T-helper 17 cell (primary cell): ENCODE measurements at places on chromosomes 6 and 20.

- peak; percentile 22 for DNase-seq
Measured at GRCh38 chr6:142857796-142858555, 87.0 kb downstream of the HIVEP2 start.

- no peak for DNase-seq
Measured at GRCh38 chr6:142542704-142543233, 241.0 kb downstream of the ADGRG6 start.

DNA sequence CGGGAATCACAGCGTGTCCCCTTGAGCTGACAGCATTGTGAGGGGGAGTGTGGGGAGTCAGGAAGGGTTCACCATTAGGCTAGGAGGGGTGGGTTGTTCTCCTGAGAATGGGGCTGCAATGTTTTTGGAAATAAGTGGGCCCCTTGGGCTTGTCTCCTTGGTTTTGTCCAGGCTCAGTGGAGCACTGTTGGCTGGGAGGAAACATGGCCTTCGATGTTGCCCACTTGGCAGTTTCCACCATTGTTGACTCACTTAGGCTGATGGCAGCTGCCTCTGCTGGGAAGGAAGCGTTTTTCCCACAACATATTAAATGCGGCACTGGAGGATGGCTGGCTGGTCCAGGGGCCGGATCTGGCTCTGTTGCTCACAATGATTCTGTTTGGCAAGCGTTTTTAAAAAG lies 512.1 kb downstream of the QKI start:
- no peak for DNase-seq

DNA sequence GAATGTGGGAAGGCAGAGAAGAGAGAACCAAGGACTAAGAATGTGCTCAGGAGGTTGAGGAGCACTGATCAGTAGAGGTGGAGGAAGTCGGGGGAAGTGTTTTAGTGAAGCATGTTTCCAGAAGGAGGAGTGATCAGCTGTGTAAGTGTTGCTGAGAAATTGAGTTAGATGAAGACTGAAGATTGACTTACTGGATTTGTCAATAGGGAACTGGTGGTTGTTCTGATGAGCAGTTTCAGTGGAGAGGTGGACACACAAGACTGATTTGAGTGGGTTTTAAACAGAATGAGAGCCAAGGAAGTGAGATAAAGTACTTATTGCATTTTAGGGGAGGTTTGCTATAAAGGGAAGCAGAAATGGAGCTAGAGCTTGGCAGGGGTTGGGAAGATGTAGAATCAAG lies 182.6 kb downstream of the CDKAL1 start:
- DNase-seq, result no peak

- DNase-seq, result peak; percentile 30
Measured at GRCh38 chr6:31042806-31043205, 32.5 kb downstream of the MUC22 start.

GRCh38 chr6:124040655-124041054 lies 237.0 kb downstream of the NKAIN2 start:
- no peak for DNase-seq

DNA sequence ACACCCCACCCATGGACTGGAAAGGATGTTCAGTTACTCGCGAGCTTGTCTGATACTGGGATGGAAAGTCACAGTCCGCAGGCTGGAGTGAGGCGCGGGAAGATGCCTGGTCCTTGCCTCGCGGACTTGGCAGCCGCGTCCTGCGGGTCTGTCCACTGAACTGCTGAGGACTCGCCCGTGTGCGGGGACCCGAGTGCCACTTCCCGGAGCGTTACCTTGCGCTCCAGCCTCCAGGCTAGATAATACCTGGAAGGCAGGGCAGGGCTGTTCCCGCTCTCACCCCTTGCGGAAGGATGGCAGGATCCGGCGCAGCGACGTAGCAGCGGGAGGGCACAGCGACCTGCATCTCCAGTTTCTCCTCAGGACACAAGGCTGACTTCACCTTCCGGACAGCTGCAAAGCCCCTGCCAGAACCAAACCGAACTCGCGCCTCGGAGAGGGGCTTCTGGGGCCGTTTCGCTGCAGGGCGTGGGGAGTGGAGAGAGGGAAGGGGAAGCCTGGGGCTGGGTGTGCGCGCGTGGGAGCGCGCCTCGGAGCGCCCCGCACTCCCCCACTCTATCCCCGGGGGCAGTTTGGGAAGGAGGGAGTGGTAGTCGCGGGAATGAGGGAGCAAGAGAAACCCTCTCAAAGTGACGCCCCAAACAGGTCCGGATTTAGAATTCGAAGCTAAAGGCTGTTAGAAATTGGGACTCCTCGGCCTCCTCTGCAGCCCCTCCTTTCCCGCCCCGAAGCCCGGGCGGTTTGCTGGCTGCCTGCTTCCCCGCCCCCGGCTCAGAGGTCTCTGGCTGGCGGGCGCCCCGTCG lies at the start of gene KCNQ5:
TSS of gene KCNQ5 (plus strand) at position 774 of the 803 bp plus-strand sequence.
- DNase-seq, result no peak

DNA sequence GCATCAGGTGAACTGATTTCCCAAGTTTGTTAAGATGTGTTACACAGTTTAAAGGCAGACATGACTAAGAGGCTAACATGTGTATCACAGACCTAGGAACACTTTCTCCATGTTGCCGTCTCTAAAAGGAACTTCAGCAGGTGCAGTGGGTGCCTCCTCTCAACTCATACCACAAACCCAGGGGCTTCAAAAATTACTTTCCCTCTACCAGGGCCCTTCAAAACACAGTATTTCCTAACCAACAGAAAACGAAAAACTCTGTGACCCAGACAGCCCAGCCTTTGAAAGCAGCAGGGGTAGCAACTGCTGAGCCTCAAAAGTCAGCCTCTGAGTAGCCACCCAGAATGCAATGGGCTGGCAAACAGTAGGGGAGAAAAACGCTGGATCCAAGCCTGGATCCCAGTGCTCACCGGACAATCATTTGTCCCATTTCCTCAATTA lies 28.5 kb downstream of the B4GALT5 start:
- no peak for DNase-seq
